ENCODE measurements at places on chromosomes 3 and 15.

- DNase-seq, result no peak
These were observed 335.0 kb upstream of the CTNNB1 start for GRCh38 chr3:40864146-40864782.

- DNase-seq, result no peak
These were observed 243.3 kb upstream of the COL8A1 start for GRCh38 chr3:99394831-99395778.

DNA sequence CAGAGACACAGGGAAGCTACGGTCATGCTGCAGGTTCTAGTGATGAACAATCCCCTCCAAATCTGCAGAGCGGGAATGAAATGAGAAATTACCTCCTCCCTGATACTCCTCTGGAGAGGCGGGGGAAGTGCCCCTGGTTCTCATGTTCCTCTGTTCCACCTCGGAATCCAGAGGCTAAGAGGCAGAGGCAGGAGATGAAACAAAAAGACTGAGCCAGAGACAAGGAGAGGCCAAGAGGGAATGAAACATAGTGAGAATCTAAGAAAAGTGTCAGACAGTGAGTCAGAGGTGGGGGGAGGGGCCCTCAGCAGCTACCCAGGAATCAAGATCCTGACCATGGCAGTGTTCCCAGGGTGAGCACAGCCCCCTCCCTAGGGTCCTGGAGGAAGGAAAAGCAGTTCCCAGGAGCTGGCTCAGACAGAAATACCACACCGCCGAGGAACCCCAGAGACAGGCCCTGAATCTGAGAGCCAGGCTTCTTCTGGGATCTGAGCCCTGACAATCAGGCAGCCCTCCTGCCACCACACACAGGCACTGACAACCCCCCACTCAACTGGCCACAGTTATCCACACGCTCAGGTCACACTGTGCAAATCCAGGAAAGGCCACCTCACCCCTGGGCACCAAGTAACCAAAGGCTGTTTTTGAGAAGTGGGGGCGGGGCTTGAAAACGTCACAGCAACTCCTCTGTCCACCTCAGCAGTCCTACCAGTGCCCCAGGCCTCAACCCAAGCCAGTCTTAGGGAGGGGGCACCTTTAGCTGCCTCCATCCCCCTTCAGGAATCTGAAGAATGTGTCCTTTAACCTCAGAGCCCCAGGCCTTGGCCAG lies 2.4 kb downstream of the CSRNP1 start:
- DNase-seq, result no peak

- no peak for DNase-seq
These were observed 178.3 kb downstream of the KBTBD8 start for GRCh38 chr3:67176396-67176795.

GRCh38 chr3:73475717-73476116 lies 149.0 kb downstream of the PDZRN3 start:
- no peak for DNase-seq

DNA sequence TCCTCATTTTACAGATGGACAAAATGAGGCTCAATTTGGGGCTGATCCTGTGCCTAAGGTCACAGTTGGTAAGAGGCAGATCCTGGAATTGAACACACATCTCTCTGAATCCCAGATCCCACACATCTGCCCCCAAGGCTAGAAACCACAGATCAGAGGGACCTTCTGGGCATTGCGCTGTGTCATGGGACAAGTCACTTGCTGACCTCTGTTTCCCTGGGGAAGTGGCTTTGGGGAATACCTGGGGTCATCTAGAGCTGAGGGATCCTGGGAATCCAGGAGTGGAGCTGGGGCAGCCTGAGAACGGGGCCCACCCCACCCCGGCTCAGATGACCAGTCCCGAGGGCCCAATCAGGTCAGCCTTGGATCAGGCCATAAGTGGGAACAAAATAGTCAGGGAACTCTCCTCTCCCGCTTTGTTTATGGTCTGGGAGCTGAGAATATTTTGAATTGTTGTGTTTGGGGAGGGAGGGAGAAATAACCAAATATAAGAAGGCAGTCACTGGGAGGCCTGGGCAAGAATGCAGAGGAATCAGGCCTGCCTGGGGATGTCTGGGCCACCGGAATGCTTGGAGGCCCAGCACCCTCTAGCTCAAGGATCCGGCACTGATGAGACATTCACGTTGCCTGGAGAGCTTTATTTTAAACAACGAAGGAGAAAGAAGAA lies 8.8 kb upstream of the SLC6A6 start:
- no peak for DNase-seq

All from NCI-H1694 treated with DMSO at 0.1 percent for 48 hours (cell line).